ENCODE measurements at places on chromosomes 6 and 20. TPM values are rescaled to one million over a fixed set of nuclear protein-coding genes. Genes with fewer than 3 reads are reported as not detected.

- DNase-seq: no peak
Measured at GRCh38 chr20:36093025-36093803, 61.3 kb upstream of the EPB41L1 start.

GRCh38 chr20:198225-198624, 8.7 kb upstream of the DEFB128 start:
- DNase-seq: no peak

GRCh38 chr20:24825591-24825990, 123.5 kb upstream of the CST7 start:
- DNase-seq: no peak

DNA sequence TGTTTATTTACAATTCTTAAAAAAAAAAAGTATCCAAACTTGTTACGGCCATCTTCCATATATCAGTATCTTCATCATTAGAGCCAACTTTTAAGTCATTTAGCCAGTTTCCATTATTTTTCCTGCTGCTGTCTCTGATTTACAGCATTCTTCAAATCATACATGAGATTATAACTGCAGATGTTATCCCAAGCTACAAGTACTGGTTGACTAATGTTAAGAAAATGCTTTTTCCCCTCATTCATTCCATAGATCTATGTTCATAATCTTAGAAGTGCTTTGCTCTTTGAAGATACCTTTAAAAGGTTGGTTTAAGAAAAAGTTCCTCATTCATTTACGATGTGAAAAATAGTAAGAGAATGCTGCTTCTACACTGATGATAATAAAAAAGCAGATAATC, 158.7 kb downstream of the RNGTT start:
- DNase-seq: no peak

- no peak for DNase-seq
Measured at GRCh38 chr6:33652002-33652401, 30.9 kb downstream of the ITPR3 start.

DNA sequence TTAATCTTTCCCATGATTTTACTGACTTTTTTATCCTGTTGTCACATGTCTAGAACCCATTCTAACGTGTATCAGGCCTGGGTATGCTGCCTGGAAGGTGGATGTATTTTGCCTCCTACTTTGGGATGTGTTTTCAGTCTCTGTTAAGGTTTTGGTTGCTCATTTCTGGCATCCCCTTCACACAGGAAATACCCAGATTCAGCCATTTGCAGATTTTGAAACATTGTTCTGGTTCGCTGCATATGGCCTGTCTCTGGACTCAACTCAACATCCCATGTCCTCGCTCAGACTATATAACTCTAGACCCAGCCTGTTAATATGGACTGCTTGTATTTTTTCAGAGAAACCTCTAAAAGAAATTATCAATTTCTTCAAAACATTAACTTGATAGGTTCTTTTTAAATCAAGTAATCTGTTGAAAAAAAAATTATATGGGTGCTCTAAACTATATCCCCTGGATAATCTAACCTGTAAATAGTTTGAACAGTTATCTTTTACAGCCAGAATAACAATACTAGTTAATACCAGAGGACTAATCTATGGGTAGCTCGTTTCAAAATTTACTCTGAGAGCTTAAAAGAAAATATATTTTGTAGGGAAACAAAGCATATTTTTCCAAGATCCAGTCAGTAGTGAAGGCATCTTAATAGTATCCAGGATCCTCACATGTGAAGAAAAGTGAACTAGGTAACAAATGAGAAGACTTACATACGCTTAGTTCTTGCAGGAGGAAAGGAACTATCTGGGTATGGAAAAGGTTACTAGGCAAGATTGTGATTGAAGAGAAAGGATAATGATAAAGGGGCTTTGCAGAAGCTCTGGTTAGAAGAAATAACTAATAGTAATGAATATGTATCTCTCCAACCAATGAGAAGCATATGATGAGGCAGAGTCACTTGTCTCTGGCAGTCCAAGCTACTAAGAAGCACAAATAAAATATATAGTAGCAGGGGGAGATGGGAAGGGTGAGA, 23.4 kb upstream of the HLA-DQB1 start:
- DNase-seq: no peak

- no peak for DNase-seq
Measured at GRCh38 chr6:70289299-70289698, 13.6 kb downstream of the COL9A1 start.

- DNase-seq: no peak
Measured at GRCh38 chr6:23403460-23403859, 722.6 kb upstream of the NRSN1 start.

GRCh38 chr6:228881-229651, 63.2 kb upstream of the DUSP22 start:
- no peak for DNase-seq

DNA sequence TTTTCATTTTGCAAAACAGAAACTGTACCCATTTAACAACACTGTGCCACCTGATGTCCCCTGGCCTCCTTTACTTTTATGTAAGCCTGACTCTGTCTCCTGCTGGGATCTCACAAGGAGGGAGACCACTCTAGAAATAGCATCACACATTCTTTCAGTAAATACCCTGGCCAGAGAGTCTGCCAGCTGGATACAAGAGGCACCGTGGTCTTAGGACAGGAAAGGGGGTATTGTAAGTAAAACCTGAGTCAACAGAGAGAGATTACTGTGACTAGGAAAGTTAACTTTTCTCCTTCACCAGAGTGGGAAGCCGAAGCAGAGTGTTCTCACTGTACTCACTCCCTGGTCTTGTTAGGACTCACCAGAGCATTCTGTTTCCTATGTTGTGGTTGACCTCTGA, 27.8 kb downstream of the CMTR1 start:
- no peak for DNase-seq

DNA sequence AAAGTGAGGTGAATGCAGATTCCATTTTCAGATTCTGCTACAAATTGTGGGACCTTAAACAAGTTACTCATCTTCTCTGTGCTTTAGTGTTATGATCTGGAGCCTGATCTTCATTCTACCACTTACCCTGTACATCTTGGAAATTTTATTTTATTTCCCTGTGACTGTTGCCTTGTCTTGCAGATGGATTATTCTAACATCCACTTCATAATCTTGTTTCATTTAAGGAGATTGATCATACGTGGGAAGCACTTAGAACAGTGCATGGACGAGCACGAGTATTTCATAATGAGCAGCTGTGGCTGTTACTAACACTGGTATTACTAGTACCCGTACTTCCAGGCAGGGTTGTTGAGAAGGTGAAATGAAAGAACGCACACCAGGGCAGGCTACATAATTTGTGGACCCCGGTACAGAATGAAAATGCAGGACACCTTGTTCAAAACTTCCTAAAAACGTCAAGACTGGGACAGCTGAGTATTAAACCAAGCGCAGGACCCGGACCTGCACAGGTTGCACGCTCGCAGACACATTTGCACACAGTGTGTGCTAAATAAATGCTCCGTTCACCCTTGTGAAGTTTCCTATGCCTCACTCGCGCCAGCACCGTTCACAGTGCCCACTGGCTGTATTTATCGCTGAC, 535 bp upstream of the CCDC170 start:
- no peak for DNase-seq

DNA sequence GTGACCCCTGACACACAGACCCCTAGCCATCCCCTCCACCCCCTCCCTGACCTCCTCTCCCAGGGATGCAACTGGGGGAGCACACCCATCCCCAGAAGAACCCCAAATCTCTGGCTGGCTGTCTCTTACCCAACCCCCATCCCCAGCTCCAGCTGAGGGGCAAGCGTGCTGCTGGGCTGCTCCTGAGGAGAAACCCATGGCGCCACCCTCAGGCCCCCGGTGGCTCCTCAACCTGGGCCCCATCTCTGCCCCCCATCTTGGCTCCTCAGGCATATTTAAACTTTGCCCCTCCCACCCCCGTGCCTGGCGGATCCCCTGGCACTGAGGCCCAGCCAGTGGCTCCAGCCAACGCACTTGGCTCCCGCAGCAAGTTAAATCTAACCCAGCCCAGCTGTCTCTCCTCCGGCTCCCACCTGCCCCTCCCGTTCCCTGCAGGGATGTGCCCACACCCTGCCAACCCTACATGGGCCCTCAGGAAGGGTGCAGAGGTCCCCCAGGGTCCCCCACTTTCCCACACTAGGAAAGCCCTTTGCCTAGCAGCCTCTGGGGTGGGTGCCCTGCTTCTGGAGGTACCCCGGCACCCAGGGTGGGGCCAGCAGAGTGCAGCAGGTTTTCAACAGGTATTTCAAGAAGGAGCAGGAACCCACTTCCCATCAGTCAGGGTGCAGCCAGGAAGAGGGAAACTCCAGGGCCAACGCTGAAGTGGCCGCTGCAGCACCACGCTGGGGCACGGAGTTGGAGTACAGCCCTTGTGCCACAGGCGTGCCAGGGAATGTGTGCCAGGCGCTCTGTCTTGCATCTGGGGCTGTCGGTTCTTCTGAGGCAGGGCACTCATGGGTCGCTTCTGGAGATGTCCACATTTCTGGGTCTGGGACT, 5.3 kb upstream of the OSBPL2 start:
- no peak for DNase-seq

DNA sequence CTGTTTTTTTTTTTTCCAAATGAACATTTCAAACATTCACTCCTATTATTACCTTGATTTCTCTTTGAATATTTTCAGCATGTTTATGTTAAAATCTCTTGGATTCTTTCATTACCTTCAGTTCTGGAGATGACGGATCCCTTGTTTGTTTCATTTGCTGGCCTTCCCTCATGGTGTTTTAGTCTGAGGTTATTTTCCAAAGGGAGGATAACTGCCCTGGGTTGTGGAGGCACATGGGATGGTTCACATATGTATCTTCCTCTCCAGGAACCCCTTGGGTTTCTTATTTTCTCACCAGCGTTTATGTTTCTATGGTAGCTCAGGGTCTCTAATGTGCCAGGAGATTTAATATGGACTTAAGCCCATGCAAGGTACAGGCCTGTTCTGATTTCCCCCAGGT, 36.3 kb downstream of the ECT2L start:
- DNase-seq: no peak

- no peak for DNase-seq
Measured at GRCh38 chr6:63236398-63236817, 25.1 kb downstream of the FKBP1C start.

GRCh38 chr20:47465335-47466090, 36.2 kb upstream of the NCOA3 start:
- DNase-seq: no peak

- DNase-seq: no peak
Measured at GRCh38 chr20:58714923-58715351, 22.3 kb downstream of the NPEPL1 start.

The BNIP5 gene
- 0.10 TPM for total RNA-seq

The RIMS4 gene
- 1.3 TPM for total RNA-seq

The SAMD3 gene
- 2.6 TPM for total RNA-seq

The FABP7 gene
- 31.6 TPM for total RNA-seq

The SLC35F1 gene
- 3.1 TPM for total RNA-seq

The VSX1 gene
- total RNA-seq: 0.10 TPM

The IPCEF1 gene
- total RNA-seq: 2.5 TPM

The C6orf163 gene
- total RNA-seq: 5.6 TPM

The TMEM14B gene
- total RNA-seq: 40.2 TPM

The HLA-DOA gene
- 2.3 TPM for total RNA-seq

All from skin of body (tissue), 3 donors.